ENCODE measurements at places on chromosomes 4 and X.

- no peak for DNase-seq
Observed at GRCh38 chr4:187724456-187724855, 271.1 kb upstream of the ZFP42 start.

- no peak for DNase-seq
Observed at GRCh38 chr4:106801386-106801785, 234.7 kb downstream of the DKK2 start.

GRCh38 chr4:154982187-154983047 is 201.3 kb downstream of the RBM46 start:
- no peak for DNase-seq

DNA sequence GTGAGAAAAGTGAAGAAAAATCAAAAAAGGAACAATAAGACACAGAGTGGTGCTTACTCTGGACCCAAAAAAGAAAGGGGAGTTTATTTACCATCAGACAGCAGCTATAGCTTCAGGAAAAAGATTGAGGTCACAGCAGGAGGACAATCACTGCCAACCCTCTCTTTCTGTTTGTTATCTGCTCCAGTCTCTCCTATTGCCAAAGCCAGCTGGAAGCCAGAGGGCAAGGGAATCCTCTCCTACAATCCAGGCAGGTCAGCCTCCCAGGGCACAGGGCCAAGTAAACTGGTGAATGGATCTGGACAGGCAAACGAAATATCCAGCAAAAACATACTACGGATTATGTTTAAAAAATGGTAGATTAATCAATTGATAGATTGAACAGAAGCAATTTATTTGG is 306.9 kb upstream of the SLIT2 start:
- no peak for DNase-seq

DNA sequence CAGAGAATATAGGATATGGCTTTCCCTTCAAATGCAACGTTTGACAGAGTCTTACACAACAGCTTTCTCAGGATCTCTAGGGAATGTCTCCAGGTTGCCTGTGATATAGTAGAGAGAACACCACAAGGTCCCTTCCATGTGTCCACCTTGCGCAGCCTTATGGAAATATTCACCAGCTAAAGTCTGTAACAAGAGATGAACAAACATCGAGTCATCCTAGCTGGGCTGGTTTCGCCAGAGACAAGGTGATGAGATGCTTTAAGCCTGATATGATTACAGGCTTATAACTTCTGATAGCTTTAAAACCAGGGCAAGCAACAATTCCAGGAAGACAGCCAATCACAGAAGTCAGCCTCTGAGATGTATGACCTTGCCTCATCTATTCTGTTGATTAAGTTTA is 83.8 kb downstream of the SEL1L3 start:
- DNase-seq, result no peak

DNA sequence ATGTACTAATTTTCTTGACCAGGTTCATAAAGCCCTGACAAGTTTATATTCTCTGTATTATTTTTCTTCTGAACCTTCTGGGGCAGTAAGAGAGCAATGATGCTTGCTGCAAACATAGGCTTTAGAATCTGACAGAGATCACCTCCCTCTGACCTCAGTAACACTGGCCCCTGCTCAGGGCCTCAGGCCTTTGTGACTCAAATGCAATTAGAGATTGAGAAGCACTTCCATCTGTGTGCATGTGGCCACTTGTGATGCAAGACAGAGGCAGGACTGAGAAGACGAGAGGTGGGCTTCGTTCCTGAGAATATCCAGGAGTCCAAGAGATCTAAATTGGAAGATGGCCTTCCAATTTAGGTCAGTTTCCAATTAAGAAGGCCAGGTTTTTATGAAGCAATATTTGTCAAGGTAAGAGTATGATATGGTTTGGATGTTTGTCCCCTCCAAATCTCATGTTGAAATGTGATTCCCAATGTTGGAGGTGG is 82.8 kb upstream of the VEGFC start:
- no peak for DNase-seq

GRCh38 chr4:72505314-72505744 is 63.7 kb downstream of the ADAMTS3 start:
- DNase-seq, result peak; percentile 21

- DNase-seq, result no peak
Observed at GRCh38 chr4:182679533-182679932, 237.7 kb downstream of the DCTD start.

GRCh38 chrX:13506574-13506973 is 62.8 kb upstream of the EGFL6 start:
- peak; percentile 3 for DNase-seq

GRCh38 chrX:47158131-47158530 is 13.1 kb downstream of the RBM10 start:
- no peak for DNase-seq

All from T1000 (cell line).